ENCODE measurements at places on chromosomes 4 and X.

DNA sequence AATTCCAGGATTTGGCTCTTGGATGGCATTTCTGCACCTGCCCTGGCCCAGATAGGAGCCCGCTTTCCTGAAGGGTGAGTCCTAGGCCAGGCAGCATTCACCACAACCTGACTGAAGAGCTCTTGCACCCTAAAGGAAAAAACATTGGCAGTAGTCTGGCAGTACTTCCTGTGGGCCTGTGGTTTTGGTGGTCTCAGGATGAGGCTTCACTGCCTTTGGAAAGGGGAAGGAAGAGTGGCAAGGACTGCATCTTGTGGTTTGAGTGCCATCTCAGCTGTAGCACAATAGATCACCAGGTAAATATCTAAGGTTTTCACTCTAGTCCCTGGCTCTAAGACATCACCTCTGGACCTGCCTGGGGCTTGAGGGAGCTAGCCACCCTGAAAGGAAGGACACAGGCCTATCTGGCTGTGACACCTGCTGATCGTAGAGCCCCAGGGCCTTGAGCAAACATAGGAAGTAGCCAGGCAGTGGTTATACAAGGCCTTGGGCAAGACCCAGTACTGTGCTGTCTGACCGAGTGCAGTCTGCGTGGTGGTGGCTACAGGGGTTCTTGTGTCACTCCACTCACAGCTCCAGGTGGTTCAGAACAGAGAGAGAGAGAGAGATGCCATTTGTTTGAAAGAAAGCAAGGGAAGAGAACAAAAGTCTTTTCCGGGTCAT, 28.5 kb upstream of the PRRG1 start:
- DNase-seq = no peak

DNA sequence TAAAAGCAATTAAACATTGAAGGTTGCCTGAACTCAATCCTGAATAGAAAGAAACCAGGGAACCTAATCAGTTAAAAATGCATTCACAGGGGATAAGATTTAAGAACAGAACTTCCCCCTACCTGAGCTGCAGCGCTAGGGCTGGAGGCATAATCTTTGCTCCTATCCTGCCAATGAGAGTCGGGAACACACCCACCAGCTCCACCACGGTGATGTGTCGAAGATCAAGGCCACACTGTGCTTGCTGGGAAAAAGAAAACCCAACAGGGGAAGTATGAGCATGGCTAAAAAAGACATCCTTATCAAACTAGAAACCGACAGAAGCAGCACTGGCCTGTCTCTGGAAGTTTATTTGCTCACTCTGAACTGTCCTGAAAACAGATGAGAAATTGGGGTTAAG, 66.3 kb downstream of the SRPX start:
- no peak for DNase-seq

GRCh38 chr4:28402751-28403150, 1542.1 kb downstream of the STIM2 start:
- DNase-seq = no peak

GRCh38 chrX:50103176-50103575, 97.6 kb downstream of the AKAP4 start:
- DNase-seq = no peak

GRCh38 chr4:48030470-48030869, 13.9 kb downstream of the NIPAL1 start:
- no peak for DNase-seq

DNA sequence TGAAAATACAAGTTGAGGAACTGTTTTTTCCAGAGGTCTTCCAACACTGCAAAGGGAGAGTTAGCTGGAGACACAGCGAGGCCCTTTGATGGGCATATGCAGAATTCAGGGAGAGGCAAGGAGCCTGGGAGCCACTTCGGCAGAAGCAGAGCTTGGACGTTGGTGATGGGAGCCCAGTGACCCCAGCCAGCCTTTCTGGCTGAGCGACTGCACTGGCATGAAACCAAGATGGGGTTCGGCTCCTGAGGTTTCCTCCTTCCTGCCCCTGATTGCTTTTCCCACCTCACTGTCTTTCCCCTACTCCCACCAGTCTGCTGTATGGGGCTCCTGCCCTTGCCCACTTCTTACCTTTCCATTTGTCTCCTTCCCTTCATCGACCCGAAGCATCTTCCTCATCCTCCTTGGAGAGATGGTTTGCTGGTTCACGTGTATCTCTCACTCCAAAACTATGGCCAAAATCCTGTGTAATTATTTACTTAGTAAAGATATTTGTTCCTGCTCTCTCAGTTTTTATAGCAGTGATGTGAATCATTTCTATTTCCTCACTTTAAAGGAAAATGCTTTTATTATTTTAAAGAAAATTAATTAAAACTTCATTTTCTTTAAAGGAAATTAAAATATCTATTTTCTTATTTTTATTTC, 100.5 kb downstream of the NFKB1 start:
- DNase-seq = no peak

DNA sequence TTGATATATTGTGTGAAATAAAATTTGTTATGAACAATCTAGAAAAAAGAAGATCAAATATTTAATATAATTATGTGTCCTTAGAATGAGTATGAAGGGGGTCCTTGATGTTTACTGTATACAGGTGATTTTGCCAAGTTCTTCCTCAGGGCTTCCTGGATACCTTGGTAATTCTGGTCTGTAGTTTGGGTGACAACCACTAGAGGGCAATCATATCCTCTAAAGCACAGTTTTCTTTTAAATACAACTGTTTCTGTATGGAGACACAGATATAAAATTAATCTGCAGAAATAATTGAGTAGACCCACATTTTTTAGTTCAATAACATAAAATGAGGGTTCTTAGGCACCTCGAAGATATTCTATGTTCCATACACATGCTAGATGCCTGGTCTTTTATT, 157.7 kb downstream of the SPANXN1 start:
- peak; percentile 21 for DNase-seq

- DNase-seq = no peak
Observed at GRCh38 chr4:137587796-137588195, 55.5 kb upstream of the PCDH18 start.

DNA sequence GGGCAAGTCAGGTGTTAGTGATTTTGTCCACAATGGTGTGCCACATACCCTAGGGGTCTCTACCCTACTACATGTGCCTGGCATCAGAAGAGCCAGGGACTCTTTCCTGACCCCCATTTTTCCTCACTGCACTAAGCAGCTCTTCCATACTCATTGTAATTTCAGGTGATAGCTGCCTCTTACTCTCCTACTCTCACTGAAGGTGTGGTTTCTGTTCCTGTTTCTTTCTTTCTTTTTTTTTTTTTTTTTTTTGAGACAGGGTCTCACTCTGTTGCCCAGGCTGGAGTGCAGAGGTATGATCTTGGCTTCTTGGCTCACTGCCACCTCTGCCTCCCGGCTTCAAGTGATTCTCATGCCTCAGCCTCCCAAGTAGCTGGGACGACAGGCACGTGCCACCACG, 164.9 kb upstream of the USP9X start:
- no peak for DNase-seq

GRCh38 chrX:103919270-103919637, 43.2 kb upstream of the TMSB15B start:
- peak; percentile 15 for DNase-seq

- DNase-seq = no peak
Observed at GRCh38 chrX:124216396-124217115, 115.9 kb upstream of the TEX13D start.

DNA sequence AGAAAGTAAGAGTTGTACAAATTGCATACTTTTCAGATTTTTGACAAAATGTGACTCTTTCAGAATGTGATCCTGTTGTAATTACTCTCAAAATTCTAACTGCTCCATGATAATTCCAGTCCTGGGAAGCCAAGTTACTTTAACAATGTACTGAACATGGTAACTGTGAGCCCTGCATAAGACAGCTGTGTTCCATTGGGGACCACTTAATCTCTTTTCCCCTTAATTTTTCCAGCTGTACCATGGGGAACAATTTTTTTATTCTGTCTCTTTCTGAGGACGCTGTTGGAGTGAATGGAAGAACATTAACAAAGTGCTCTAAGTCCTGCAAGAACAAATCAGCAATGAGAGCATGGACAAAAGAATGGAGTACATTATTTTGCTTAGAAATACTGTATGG, 95.8 kb downstream of the UPRT start:
- no peak for DNase-seq

GRCh38 chr4:3836756-3837601, 70.8 kb downstream of the ADRA2C start:
- DNase-seq = peak; percentile 15

- peak; percentile 2 for DNase-seq
Observed at GRCh38 chr4:172202480-172203076, 389.4 kb downstream of the GALNTL6 start.

DNA sequence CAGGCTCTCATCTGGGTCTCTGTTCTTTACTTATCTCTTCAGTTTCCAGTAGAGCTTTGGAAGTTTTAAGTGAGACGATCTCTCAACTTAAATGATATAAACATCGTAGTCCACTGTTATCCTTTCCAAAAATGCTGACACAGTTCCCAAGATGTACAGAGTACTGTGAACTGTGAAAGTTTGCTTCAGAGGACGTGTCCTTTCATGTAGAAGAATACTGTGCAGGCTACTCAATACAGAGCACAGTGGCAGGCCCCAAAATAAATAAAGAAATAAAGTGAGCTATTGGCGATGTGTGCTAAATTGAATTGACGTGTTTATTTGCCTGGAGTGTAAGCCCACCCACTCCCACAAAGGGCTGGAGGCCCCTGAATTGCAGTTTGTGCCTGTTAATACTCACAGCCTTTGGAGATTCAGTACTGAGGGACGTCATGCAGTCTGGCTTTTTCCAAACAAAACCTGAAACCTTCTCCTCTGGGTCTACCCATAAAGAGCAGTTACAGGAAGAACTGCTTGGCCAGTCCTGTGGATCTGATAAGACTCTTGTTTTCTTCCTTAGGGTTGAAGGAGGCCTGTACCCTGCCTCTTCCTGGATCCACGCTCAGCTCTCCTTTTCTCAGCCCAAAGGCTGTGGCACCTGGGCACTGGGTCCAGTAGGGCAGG, 66.1 kb downstream of the SOWAHB start:
- DNase-seq = no peak

- no peak for DNase-seq
Observed at GRCh38 chr4:176150356-176150682, 45.1 kb downstream of the SPATA4 start.

- no peak for DNase-seq
Observed at GRCh38 chr4:111268769-111269414, 646.0 kb upstream of the PITX2 start.

DNA sequence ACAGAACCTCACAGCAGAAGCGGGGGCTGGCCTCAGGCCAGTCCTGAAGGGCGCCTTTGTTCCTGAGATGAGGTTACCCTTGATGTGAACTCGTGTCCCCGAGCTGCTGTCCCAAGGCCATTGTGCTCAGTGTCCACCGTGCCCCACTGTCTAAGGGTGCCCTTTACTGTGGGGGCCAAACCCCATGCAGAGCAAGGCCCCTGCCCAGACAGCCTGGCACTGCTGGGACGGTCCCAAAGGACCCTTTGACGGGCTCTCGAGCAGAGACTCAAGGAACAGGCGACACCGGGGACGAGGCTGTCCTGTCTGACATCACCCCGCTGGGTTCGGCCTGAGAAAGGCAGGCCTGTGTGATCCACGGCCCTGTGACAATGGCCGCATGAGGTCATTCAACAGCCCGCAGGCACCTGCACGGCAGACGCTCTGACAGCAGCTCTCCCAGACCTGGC, 100.6 kb downstream of the ABLIM2 start:
- no peak for DNase-seq

DNA sequence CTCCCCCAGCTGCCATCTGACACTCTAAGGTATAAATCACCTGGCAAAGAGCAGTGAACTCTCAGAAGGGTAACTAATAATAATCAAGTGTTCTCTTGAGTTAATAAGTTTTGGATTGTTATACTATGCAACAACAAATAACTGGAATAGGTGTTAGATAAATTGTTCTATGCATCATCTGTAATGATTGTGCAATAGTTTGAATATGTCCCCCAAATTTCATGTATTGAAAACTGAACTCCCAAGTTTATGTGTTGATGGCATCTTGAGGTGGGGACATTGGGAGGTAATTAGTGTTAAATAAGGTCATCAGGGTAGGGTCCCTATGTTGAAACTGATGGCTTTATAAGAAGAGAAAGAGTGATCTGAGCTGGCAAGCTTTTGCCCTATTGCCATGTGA, 272.7 kb upstream of the TAPT1 start:
- DNase-seq = no peak

DNA sequence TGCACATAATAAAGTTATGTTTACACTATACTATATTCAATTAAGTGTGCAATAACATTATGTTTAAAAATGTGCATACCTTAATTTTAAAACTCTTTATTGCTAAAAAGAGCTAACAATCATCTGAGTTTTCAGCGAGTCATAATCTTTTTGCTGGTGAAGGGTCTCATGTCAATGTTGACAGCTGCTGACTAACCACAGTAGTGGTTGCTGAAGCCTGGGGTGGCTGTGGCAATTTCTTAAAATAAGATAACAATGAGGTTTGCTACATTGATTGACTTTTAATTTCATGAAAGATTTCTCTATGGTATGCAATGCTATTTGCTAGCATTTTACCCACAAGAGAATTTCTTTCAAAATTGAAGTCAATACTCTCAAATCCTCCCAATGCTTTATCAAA, 58.6 kb downstream of the C4orf46 start:
- no peak for DNase-seq

GRCh38 chr4:8048856-8049676, 109.4 kb upstream of the AFAP1 start:
- no peak for DNase-seq

GRCh38 chr4:133623847-133624246, 474.8 kb downstream of the PCDH10 start:
- no peak for DNase-seq

DNA sequence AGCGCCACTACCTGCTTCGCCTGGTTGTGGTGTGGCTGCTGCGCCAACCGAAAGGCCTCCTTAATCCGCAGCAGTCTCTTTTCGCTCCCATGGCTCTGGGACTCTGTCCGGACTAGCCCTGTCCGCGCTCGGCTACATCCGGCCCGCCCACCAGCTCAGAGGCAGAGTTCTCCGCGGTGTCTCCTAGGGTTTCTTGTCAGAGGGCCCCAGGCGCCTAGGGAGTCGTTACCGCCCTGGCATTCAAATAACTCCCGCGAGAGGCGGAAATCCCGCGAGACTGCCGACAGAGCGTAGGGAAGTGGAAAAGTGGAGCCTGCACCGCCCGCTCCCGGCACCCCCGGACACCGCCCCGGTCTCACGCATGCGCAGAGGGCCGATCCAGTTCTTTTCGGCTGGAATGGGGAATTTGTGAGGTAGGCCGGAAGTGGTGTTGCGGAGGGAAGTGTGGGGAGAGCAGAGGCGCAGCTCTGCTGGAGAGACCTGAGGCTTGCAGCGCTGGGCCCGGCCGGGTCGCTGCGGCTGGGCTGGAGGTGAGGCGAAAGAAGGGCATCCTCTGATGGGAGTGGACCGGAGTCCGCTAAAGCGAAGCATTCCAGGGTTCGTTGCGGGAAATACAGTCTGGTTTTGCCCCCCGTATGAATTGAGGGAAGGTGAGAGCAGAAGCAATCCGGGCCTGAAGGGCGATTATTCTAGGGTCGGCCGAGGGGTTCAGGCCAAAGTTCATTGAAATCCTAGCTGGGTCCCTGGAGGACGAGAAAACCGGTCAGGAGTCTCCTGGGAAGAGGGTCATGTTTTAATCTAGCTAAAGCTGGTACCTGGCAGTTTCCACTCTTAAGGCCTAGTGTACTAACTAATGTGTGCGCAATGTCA, at the start of gene FAM200B:
Gene FAM200B (plus strand): TSS at position 456 of the 870 bp plus-strand sequence. CDS start 5,151 bp downstream, outside the sequence.
- DNase-seq = peak; percentile 98

GRCh38 chr4:119135721-119136121, at the start of gene MYOZ2:
TSS of gene MYOZ2 (plus strand) at chr4:119135832. CDS start at chr4:119136526, 694 bp downstream.
- no peak for DNase-seq

GRCh38 chrX:1558761-1559468, 21.9 kb upstream of the P2RY8 start:
- no peak for DNase-seq

GRCh38 chr4:13580036-13580435, 35.7 kb upstream of the NKX3-2 start:
- no peak for DNase-seq

GRCh38 chr4:164847967-164848649, 28.9 kb upstream of the APELA start:
- no peak for DNase-seq

All from Calu3 (cell line).